M059J (cell line): ENCODE measurements at places on chromosomes 1 and 21.

DNA sequence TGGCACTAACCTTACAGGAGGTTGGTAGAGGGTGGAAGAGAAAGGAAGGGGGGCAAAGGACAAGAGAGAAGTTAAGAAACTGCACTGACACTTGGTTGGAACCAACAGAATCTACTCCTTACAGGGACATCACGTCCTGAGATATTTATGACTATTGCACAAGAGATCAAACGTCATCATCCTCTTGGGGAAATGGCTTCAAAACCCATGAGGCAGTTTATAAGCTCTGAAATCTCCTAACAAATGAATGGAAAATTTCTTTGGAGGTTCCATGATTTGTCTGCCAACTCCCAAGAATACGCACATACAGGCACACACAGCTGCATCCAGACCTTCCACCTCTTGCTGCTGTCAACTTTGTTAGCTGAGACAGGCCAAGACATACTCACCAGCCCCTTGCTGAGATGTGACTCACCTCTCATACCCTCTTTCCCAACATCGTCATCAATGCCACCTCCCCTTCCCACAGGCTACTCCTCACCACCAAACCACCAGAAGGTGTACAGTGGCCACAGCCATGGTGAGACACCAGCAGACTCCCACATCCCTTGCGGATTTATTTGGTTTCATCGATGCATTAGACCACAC, 135.5 kb downstream of the SETD4 start:
- DNase-seq = peak; percentile 99

GRCh38 chr1:160827418-160827817, 31.4 kb downstream of the LY9 start:
- no peak for DNase-seq

DNA sequence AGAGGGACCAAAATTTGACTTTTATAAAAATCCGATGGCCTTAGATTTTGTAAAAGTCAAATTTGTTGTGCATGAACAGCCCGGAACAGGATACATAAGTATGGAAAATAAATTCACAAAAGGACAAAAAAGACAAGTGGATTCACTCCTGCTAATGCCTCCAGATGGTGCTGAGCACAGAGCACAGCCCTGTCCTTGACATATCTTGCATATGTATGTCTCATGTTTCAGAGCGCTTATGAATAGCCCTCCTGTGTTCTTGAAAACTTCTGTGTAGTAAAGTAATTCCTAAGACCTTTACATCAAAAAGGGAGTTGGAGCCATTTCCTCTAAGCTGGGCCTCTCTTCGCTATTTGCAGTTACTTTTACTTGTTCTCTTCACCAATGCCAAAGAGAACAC, 110.7 kb upstream of the RAB3GAP2 start:
- DNase-seq = no peak

GRCh38 chr1:19309123-19309813, 2.7 kb downstream of the AKR7A2 start:
- DNase-seq = peak; percentile 80

GRCh38 chr1:185874246-185874645, 140.1 kb downstream of the HMCN1 start:
- no peak for DNase-seq

- no peak for DNase-seq
These were observed 88.8 kb downstream of the TBX15 start for GRCh38 chr1:118899340-118899739.

DNA sequence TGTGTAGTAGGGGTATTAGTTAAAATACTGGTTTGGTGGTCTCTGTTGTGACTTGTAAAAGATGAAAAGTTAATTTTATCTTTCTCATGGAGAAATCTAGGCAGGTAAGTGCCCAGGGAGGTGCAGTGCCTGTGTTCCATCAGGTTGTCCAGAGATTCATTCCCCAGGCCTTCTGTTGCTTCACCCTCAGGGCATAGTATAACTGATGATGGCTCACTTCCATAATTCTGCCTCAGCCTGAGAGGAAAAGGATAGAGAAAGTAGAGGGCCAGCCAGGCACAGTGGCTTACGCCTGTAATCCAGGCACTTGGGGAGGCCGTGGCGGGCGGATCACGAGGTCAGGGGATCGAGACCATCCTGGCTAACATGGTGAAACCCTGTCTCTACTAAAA, 153.9 kb downstream of the FMN2 start:
- DNase-seq = peak; percentile 53

- no peak for DNase-seq
These were observed 56.3 kb downstream of the WNT9A start for GRCh38 chr1:227891223-227891954.

GRCh38 chr1:44571712-44572571, 102.3 kb downstream of the TMEM53 start:
- peak; percentile 18 for DNase-seq

DNA sequence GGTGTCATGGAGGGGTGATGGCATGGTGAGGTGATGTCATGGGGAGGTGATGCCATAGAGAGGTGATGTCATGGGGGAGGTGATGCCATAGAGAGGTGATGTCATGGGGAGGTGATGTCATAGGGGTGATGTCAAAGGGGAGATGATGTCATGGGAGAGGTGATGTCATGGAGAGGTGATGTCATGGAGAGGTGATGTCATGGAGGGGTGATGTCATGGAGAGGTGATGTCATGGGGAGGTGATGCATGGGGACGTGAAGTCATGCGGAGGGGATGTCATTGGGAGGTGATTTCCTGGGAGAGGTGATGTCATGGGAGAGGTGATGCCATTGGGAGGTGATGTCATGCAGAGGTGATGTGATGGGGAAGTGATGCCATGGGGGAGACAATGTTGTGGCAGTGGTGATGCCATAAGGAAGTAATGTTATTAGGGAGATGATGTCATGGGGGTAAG, 92.1 kb upstream of the C1orf174 start:
- DNase-seq = no peak

DNA sequence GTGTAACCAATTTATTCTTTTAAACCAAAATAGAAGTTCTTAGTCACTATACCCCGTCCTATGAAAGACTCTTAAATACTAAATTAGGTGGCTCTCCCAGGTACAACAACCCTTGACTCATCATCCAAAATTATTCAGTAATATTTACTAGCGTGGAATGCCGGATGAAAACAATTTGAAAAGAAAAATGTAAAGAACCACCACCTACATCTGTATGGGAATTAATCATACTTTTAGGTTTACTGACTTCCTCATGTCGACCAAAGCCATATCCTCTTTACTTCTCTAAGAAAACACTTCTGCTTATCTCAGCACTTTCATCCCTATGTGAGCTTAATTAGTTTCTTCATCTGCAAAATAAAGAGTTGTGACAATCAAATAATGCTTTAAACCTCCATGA, 139.6 kb downstream of the AKT3 start:
- no peak for DNase-seq

GRCh38 chr1:1092894-1093609, 18.9 kb upstream of the RNF223 start:
- no peak for DNase-seq
